Tibial nerve (tissue), 4 donors: ENCODE measurements at places on chromosomes 16 and 17. TPM values are rescaled to one million over a fixed set of nuclear protein-coding genes. Genes with fewer than 3 reads are reported as not detected.
A peak's percentile ranks its signal among the peaks of the same experiment; 100 is the strongest.

The RDM1 gene
- not detected for total RNA-seq

- no peaks in the 10 kb centered on the region for H3K27me3 ChIP-seq
- peak overlapping the region; percentile 37 for H3K27ac ChIP-seq
- H3K4me3 ChIP-seq: peak overlapping the region; percentile 68
- no peaks in the 10 kb centered on the region for H3K36me3 ChIP-seq
- no peak for DNase-seq
- H3K4me1 ChIP-seq: peaks cover 49% of the 10 kb centered on the region
Measured at GRCh38 chr16:90020260-90020837, 1.1 kb upstream of the DBNDD1 start.

- no peak for DNase-seq
- no peak overlapping the region for H3K4me3 ChIP-seq
- H3K27me3 ChIP-seq: no peaks in the 10 kb centered on the region
- no peak overlapping the region for H3K27ac ChIP-seq
- H3K4me1 ChIP-seq: no peaks in the 10 kb centered on the region
- no peaks in the 10 kb centered on the region for H3K36me3 ChIP-seq
Measured at GRCh38 chr17:42629411-42630009, 20.0 kb downstream of the TUBG1 start.

DNA sequence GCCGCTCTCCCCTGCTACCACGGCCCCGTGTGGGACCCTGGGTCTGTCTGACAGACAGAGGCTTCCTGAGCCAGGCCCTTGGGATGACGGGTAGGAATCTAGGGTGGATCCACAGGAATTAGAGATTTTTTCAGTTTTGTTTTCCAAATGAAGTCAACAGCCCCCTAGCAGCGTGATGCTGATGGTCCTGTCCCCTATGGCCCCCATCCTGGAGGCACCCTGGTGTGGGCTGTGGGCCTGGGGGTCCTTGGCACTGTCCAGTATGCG is 15.5 kb downstream of the CENPX start:
- H3K27ac ChIP-seq: no peak overlapping the region
- peaks cover 18% of the 10 kb centered on the region for H3K36me3 ChIP-seq
- H3K4me1 ChIP-seq: peaks cover 61% of the 10 kb centered on the region
- no peaks in the 10 kb centered on the region for H3K27me3 ChIP-seq
- no peak overlapping the region for H3K4me3 ChIP-seq
- DNase-seq: no peak

- no peak overlapping the region for H3K27ac ChIP-seq
- no peaks in the 10 kb centered on the region for H3K36me3 ChIP-seq
- H3K27me3 ChIP-seq: no peaks in the 10 kb centered on the region
- H3K4me1 ChIP-seq: no peaks in the 10 kb centered on the region
Measured at GRCh38 chr17:77701996-77702395, 256.5 kb upstream of the TNRC6C start.

DNA sequence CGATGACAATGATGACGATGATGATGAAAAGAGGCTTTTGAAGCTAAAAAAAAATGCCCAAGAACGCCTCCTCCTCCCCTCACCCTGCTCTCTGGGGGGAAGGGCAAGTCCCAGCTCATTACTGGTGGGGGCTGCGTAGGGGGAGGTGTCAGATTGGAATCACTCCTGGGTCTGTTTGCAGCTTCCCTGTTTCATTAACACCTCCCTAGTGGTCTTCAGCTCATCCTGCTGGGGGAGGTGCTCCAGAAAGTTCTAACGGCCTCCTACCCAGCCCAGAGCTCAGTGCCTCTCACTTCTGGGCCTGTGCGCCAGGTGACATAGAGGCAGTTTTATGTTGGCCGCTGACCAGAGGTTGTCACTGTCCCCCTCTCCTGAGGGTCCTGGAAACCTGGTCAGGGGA is 12.7 kb downstream of the MRM1 start:
- H3K36me3 ChIP-seq: no peaks in the 10 kb centered on the region
- no peak overlapping the region for H3K4me3 ChIP-seq
- peaks cover 2% of the 10 kb centered on the region for H3K4me1 ChIP-seq
- no peaks in the 10 kb centered on the region for H3K27me3 ChIP-seq
- H3K27ac ChIP-seq: no peak overlapping the region
- DNase-seq: no peak

DNA sequence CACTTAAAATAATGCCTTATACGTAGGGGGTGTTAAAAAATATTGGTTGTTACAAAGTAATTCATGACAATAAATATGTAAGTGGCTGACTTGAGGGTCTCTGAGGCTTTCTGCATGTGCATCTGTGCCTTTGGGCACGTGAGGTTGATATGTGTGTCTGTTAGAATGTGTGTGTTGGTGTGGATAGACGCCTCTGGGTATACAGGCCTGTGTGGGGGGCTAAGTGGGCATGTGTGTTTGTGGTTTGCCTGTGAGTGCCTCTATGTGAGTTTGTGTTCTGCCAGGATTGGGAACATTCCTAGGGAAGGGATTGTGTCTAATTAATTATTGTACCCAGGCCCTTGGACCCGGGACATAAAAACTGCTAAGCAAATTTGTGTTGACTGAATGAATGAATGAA is 19.0 kb downstream of the GP2 start:
- H3K4me3 ChIP-seq: no peak overlapping the region
- no peaks in the 10 kb centered on the region for H3K36me3 ChIP-seq
- H3K4me1 ChIP-seq: no peaks in the 10 kb centered on the region
- H3K27me3 ChIP-seq: no peaks in the 10 kb centered on the region

- no peaks in the 10 kb centered on the region for H3K36me3 ChIP-seq
- H3K4me3 ChIP-seq: no peak overlapping the region
- H3K27ac ChIP-seq: no peak overlapping the region
Measured at GRCh38 chr16:56262551-56263245, 71.4 kb downstream of the GNAO1 start.

GRCh38 chr17:41575336-41575735 is 3.5 kb upstream of the KRT9 start:
- no peaks in the 10 kb centered on the region for H3K27me3 ChIP-seq
- DNase-seq: no peak
- H3K36me3 ChIP-seq: no peaks in the 10 kb centered on the region
- H3K4me3 ChIP-seq: no peak overlapping the region
- no peaks in the 10 kb centered on the region for H3K4me1 ChIP-seq

The HEATR9 gene
- not detected for total RNA-seq

- no peaks in the 10 kb centered on the region for H3K4me1 ChIP-seq
- no peaks in the 10 kb centered on the region for H3K36me3 ChIP-seq
- no peaks in the 10 kb centered on the region for H3K27me3 ChIP-seq
- H3K4me3 ChIP-seq: no peak overlapping the region
- no peak overlapping the region for H3K27ac ChIP-seq
Measured at GRCh38 chr16:7037495-7037894, 295.1 kb upstream of the RBFOX1 start.

- no peak for DNase-seq
- peaks cover 2% of the 10 kb centered on the region for H3K27me3 ChIP-seq
- no peak overlapping the region for H3K27ac ChIP-seq
- no peaks in the 10 kb centered on the region for H3K4me1 ChIP-seq
- no peaks in the 10 kb centered on the region for H3K36me3 ChIP-seq
Measured at GRCh38 chr16:3007059-3007956, 5.4 kb upstream of the CLDN9 start.

The CALB2 gene
- total RNA-seq: 5.9 TPM

GRCh38 chr16:47250983-47251382 is 107.2 kb upstream of the NETO2 start:
- H3K27me3 ChIP-seq: no peaks in the 10 kb centered on the region
- H3K36me3 ChIP-seq: no peaks in the 10 kb centered on the region
- no peaks in the 10 kb centered on the region for H3K4me1 ChIP-seq
- no peak overlapping the region for H3K27ac ChIP-seq

GRCh38 chr17:73820686-73821448 is 176.6 kb upstream of the SDK2 start:
- no peaks in the 10 kb centered on the region for H3K4me1 ChIP-seq
- DNase-seq: no peak
- H3K27ac ChIP-seq: no peak overlapping the region
- no peaks in the 10 kb centered on the region for H3K36me3 ChIP-seq
- H3K27me3 ChIP-seq: peaks cover 4% of the 10 kb centered on the region
- H3K4me3 ChIP-seq: no peak overlapping the region

GRCh38 chr16:69119536-69119935 is 12.9 kb downstream of the CHTF8 start:
- no peak overlapping the region for H3K27ac ChIP-seq
- no peaks in the 10 kb centered on the region for H3K27me3 ChIP-seq
- peaks cover 14% of the 10 kb centered on the region for H3K36me3 ChIP-seq
- DNase-seq: no peak
- no peak overlapping the region for H3K4me3 ChIP-seq

DNA sequence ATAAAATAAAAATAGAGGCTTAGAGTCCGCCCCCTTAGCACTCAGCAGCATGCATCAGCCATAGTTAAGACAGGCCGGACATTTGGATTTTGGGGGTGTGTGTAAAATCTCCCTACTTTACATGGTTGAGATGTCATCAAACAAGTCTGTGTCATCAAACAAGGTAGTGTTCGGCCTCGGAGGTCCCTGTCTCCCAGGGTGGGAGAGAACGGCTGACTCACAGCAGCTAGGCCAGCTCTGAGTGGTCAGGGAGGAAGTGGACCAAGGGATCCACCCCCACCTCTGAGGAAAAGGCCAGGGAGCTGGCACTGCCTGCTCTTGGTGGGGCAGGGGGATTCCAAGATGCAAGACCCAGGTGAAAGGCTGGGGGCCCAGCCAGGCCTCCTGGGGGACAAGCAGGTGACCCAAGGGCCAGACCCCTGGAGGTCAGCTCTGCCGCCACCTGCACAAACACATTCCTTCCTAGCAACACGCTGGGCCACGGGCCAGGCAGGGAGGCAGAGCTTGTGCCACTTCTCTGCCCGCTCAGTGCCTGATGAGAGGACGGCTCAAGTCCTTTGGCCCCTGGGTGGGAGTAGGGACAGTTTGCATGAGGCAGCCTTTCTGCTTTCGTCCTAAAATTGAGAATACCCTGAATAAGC is 28.5 kb downstream of the KIFC3 start:
- no peak for DNase-seq
- no peaks in the 10 kb centered on the region for H3K27me3 ChIP-seq
- H3K27ac ChIP-seq: no peak overlapping the region
- no peaks in the 10 kb centered on the region for H3K36me3 ChIP-seq
- H3K4me3 ChIP-seq: no peak overlapping the region
- H3K4me1 ChIP-seq: peaks cover 9% of the 10 kb centered on the region

The FOXF1 gene
- total RNA-seq: not detected

The BMERB1 gene
- 85.9 TPM for total RNA-seq

DNA sequence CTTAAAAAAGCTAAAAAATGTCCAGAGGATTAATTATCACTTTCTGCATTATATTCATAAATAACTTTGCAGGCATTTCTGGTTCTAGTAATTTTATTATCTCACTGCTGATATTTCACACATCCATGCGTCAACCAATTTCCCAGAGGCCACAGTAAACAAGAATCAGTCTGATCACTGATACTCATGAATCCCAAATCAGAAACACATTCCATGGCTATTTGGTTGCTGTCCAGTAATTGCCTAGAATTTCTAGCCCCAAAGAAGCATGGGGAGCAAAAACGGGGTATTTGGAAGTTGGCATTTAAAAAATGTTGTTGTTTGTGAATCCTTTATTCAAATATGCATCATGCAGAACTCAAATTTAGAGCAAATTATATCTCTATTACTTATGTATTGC is 244.8 kb downstream of the CDH8 start:
- no peak for DNase-seq
- no peak overlapping the region for H3K27ac ChIP-seq
- H3K4me3 ChIP-seq: no peak overlapping the region
- no peaks in the 10 kb centered on the region for H3K27me3 ChIP-seq
- H3K36me3 ChIP-seq: no peaks in the 10 kb centered on the region
- H3K4me1 ChIP-seq: no peaks in the 10 kb centered on the region

The HBQ1 gene
- not detected for total RNA-seq

- H3K36me3 ChIP-seq: no peaks in the 10 kb centered on the region
- no peak for DNase-seq
- no peak overlapping the region for H3K27ac ChIP-seq
- H3K4me3 ChIP-seq: no peak overlapping the region
Measured at GRCh38 chr16:69768666-69769065, 6.5 kb downstream of the WWP2 start.

DNA sequence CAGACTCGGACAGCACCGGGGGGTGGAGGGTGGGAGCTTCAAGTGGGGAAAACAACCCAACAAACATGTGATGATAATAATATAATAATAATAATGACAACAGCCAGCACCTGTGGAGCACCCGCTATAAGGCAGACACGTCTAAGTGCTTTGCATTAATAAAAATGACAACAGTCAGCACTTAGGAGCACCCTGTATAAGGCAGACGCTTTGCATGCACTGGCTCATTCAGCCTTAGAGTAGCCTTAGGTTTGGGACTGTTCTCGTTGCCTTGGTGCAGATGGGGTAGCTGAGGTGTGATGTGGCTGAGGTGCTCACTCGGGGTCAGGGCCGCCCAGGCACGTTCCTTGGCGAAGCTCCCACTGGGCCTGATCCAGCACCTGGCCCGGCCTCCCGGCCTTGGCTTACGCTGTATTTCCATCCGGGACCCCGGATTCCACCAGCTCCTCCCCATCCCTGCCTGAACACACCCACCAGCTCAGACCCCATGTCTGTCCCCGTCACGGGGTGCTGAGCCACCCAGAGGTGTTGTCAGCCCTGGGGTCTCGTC is 144.0 kb upstream of the CIBAR2 start:
- no peaks in the 10 kb centered on the region for H3K27me3 ChIP-seq
- no peak overlapping the region for H3K4me3 ChIP-seq
- no peaks in the 10 kb centered on the region for H3K36me3 ChIP-seq
- no peak overlapping the region for H3K27ac ChIP-seq
- no peak for DNase-seq

GRCh38 chr17:79939755-79940458 is 95.8 kb downstream of the TBC1D16 start:
- no peak overlapping the region for H3K27ac ChIP-seq
- no peak for DNase-seq
- H3K27me3 ChIP-seq: no peaks in the 10 kb centered on the region
- H3K4me1 ChIP-seq: peaks cover 10% of the 10 kb centered on the region

The KRT13 gene
- 0.42 TPM for total RNA-seq

The HOXB1 gene
- not detected for total RNA-seq

DNA sequence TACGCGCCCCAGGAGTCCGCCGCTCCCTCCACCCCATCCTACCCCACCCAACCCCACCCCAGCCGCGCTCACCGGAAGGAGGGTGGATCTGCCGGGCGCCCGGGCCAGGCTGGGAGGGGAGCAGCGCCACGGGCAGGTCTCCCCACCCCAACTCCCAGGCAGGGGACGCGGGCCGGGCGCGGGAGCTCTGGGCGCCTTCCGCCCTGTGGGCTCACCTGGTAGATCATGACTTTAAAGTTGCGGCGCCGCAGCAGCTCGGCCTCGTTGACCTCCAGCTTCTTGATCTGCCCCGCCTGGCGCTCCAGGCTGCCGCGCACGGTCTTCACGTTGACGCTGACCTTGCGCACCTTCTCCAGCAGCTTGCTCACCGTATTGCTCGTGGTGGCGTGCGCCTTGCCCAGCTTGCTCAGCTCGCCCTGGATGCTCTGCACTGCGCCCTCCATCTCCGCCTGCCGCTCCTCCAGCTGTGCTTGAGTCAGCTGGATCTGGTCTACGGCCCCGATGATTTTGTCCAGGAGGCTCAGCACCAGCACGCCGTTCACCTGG is 571 bp downstream of the CAVIN1 start:
- no peak for DNase-seq
- H3K4me1 ChIP-seq: peaks cover 34% of the 10 kb centered on the region
- no peaks in the 10 kb centered on the region for H3K27me3 ChIP-seq
- H3K36me3 ChIP-seq: no peaks in the 10 kb centered on the region

- H3K4me3 ChIP-seq: no peak overlapping the region
- H3K27ac ChIP-seq: no peak overlapping the region
- no peaks in the 10 kb centered on the region for H3K36me3 ChIP-seq
- no peaks in the 10 kb centered on the region for H3K27me3 ChIP-seq
- no peaks in the 10 kb centered on the region for H3K4me1 ChIP-seq
Measured at GRCh38 chr16:62253966-62254365, 217.7 kb upstream of the CDH8 start.
